ENCODE measurements at places on chromosomes 7 and 10. TPM values are rescaled to one million over a fixed set of nuclear protein-coding genes. Genes with fewer than 3 reads are reported as not detected.

Gene TLL2
- 0.18 TPM for total RNA-seq

Gene NAT16
- total RNA-seq: not detected

Gene ASIC3
- 5.8 TPM for total RNA-seq

- H3K4me3 ChIP-seq: no peak overlapping the region
- peaks cover 2% of the 10 kb centered on the region for H3K36me3 ChIP-seq
Observed at GRCh38 chr7:79495544-79496272, 42.2 kb upstream of the MAGI2 start.

Gene TAS2R4
- 2.2 TPM for total RNA-seq
